Cortex of kidney (tissue), 1 donor: ENCODE measurements at places on chromosomes 2 and 18.

DNA sequence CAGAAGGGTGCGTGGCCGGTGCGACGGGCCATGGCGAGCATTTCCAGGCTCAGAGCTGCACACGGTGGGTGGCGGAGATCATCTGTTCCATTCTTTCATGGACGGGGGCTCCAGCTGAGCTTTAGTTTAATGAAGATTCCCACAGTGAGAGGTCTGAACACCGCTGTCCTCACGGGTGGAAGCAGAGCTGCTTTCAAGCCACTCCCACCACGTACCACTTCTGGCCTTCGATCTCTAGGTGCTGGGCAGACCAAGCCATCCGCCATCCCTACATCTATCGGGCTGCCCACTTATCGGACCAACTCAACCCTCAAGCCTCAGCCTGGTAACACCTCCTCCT is 18.5 kb downstream of the GPR35 start:
- no peak for DNase-seq

- no peak for DNase-seq
Measured at GRCh38 chr2:583666-584065, 93.5 kb downstream of the TMEM18 start.

- no peak for DNase-seq
Measured at GRCh38 chr2:213551526-213551925, 267.3 kb downstream of the SPAG16 start.

DNA sequence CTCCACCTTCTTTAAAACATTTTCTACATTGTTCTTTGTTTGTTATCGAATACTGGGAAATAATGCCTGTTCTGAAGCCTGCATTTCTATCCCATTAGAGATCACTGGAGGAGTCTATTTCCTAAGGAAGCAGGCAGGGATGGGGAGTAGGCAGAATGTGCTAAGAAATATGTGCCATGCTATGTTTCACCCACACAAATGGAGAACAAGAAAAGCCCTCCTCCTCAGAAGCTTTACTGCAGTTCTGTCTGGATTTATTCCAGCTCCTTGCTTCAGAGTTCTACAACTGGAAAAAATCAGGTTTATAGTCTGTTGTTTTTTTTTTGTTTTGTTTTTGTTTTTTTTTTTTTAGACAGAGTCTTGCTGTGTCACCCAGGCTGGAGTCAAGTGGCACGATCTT is 825.1 kb downstream of the SLC4A3 start:
- DNase-seq, result no peak

DNA sequence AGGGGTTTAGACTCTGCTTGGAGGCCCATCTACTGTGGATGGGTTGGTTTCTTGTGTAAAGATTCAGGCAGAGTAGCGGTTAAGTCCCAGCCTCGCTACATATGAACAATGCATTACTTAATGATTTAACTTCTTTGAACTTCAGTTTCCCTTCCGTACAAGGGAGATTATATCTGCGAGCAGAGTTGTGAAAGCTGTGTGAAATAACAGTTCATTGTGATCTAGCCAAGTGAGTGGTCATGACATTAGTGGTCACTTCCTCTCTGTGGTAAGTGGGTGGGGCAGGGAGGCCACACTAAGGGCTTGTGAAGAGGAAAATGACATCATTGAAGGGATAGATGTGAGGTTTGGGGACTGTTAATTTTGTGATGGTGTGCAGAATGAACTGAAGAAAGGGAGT is 14.1 kb upstream of the MEX3C start:
- DNase-seq, result no peak

- DNase-seq, result no peak
Measured at GRCh38 chr18:14089781-14090180, 42.5 kb downstream of the ZNF519 start.

DNA sequence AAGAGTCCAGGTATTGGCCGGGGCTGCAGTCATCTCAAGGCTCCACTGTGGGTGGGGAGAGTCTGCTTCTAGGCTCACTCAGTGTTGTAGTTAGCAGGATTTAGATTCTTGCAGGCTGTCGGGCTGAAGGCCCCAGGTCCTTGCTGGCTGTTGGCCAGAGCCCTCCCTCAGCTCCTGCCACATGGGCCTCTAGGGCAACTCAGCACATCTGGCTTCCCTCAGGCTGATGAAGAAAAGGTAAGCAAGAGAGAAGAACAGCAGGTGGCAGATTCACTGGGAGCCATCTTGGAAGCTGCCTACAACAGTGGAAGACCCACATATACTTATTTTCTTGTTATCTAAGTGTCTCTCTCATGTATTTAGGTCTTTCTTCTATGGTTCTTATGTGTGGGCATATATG is 4.3 kb downstream of the MRPS9 start:
- DNase-seq, result no peak

DNA sequence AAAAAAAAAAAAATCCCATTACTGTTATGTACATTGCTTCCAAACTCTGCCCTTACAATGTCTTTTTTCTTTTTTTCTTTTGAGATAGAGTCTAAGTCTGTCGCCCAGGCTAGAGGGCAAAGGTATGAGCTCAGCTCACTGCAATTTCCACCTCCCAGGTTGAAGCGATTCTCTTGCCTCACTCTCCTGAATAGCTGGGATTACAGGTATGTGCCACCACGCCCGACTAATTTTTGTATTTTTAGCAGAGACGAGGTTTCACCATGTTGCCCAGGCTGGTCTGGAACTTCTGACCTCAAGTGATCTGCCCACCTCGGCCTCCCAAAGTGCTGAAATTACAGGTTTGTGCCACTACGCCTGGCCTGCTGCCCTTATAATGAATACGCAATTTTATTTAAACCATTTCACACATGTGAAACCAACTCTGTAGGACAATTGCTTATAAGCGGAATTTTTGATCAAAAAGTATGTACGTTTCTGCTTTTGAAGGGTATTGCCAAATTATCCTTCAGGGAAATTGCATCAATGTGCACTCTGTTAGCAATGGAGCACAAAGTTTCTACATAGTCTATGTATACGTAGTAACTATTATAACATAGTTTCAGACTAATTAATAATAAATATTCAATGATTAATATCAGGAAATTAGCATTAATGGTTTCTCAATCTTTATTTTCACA is 55.7 kb upstream of the ACTR3 start:
- no peak for DNase-seq

- DNase-seq, result no peak
Measured at GRCh38 chr18:48504819-48505218, 34.0 kb upstream of the CTIF start.

DNA sequence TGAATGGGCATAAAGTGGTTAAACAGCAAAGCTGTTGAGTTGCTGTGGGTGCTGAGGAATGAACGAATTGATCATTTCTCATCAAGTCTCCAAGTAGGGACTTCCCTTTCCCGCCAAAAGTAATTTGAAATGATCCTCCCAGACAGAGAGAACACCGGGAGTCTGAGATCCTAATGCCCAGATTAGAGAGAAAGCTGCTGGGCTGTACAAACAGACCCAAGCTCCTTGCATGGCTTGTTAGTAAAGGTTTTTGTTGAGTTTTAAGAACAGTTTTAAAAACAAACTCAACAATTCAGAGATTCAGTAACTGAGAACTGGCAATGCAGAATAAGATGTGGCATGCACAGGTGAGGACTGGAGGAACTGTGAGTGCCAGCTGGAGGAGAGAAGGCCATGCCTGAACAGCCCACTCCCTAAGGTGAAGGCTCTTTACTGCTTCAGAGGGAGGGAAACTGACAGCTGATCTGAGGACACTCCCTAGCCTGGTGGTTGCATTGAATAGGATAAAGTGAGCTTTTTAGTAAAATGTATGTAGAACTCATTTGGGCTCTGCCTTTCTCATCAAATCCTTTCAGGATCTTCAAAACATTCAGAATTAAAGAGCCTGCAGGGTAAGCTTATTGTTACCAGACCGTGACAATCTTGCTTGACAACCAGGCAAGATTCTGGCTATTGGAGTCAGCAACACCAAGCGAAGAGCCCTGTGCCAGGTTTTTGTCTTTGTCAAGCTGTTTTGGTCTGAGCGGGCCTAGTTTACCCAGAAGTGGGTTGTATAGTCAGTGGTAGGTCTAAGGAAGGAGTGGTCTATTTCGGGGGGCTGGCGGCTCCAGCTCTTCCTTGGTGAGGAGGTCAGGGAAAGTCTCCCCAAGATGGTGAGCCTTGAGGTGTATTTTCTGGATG is 63.2 kb upstream of the IGFBP5 start:
- DNase-seq, result no peak

- DNase-seq, result no peak
Measured at GRCh38 chr2:33620-34019, 12.7 kb downstream of the FAM110C start.
